ENCODE measurements at places on chromosomes 11 and 22.
A peak's percentile ranks its signal among the peaks of the same experiment; 100 is the strongest.

DNA sequence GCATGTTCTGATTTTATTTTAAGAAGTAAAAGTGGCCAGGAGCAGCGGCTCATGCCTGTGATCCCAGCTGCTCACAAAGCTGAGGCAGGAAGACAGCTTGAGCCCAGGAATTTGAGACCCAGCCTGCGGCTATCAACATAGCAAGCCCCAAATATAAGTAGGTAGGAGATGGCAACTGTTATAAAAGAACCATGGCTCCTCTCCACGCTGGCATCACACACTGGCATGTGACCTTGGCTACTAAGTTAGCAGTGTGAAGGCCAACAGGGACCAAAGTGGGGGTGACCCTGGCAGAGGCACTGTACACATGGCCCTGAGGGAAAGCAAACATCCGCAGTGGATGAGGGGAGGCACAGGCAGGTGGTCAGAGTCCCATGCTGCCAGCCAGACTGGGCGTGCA, 33.0 kb downstream of the TPST2 start:
- DNase-seq: no peak

GRCh38 chr11:60457576-60457975, 1.9 kb downstream of the MS4A1 start:
- no peak for DNase-seq

DNA sequence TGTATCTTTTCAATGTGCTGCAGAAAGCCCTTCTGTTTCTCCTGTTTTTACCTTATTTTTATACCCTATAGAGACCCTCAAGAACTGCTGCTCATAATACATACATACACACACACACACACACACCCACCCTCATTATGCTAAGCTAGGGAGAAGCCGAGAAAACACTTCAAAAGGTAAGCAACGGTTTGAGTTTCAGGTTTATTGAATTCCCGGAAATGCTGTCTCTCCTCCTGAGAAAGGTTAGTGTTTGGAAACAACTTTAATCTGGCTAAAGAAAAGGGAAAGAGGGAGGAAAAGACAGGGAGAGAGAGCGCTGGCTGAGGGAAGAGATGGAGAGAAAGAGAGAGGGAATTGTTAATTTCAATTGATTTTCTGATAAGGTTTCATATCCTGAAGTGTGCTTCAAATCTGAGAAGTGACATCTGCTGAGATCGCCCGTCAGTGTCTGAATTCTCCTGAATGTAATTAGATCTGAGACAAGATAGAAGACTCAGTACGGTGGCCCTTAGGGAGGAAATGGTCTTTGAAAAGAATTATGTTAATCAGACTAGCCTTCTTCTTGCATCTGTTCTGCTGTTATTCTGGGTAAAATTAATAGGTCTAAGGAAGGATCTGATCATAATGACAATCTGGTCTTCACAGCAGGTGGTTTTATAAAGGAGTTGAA, 169.1 kb downstream of the NXPE2 start:
- peak; percentile 95 for DNase-seq

- DNase-seq: no peak
These were observed 58.6 kb downstream of the SYTL2 start for GRCh38 chr11:85752201-85752889.

DNA sequence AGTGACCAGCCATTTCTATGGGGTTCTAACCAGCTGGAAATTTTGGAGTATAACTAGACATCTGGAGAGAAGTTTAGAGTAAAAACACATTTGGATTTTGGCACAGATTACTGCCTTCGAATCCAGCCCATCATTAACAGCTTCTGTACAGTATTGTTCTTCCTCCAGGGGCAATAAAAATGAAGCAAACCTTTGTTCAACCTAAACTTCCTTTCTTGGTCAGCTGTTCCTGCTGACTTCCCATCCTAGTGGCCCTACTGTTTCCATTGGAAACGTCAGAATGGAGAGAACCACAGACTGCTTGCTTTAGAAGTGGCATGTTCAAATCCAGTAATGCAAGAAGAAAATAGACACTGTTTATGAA, 203.7 kb upstream of the MTMR2 start:
- no peak for DNase-seq

DNA sequence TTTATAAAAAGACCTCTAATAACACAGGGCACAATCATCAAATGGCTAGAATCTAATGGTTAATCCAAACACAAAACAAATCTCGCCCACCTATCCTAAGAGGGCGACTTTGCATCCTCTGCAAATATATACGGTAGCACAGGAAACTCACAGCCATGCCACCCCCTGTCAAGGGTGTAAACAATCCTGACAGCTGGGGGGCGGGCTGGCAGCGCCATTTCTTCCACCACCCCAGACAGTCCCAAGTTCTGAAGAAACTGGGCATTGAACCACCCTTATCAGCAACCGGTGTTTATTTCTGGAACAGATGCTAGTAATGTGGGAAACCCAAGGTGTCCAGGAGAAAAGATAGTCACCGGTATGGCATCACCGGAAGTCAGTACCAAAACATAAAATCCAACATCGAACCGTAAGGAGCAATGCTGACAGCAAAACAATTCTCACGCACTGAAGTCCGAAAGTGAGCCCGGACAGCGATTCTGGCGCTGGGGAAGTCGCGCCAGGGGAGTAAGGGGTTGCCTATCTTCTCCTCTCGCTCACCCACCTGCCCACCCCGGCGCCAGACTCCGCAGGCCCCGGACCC, 825 bp downstream of the FBXO3 start:
- DNase-seq: peak; percentile 22

DNA sequence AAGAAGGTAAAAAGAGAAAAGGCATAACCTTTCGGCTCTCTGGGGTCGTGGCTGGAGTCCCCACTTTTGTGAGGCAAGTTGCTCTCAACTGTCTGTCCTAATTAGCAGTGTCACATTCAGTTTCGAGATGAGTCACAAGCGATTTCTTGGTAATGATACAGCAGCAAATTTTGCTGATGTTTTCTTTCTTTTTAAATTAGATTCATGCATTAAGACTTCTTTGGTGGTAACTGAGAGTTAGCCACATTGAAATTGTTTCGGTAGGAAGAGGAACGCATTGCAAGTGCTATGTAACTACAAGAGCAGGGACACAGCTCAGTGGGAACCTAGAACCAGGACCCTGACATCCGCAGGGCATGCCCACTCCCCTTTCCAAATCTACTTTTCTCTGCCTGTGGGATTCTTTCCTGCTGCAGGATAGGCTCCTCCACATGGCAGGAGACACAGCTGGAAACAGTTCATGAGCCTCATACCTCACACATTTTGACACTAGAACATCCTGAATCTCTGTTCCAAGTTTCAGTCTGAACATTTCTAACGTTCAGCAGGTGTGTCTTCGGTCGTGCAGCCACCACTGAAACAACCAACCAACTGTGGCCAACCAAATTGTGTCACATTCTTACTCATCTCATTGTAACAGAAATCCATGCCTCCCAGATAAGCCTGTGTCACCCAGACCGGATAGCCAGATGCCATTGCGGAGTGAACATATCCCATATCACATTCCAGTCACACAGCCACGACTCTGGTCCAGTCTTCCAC, 987.6 kb downstream of the NTM start:
- DNase-seq: no peak

- DNase-seq: no peak
These were observed 86.0 kb downstream of the C11orf87 start for GRCh38 chr11:109507836-109508561.
